Activated T-helper 2 cell treated with anti-CD3 and anti-CD28 coated beads, Interferon-gamma antibody, Interleukin-2, Interleukin-4, amounts not matched to agents 10 μg/mL and 5 μg/mL and 100 μg/mL, durations not matched to agents 14 hours and 24 hours and 36 hours (primary cell): ENCODE measurements at places on chromosomes 7 and 10.
A peak's percentile ranks its signal among the peaks of the same experiment; 100 is the strongest.

GRCh38 chr7:131383417-131384285 lies 56.0 kb downstream of the MKLN1 start:
- no peak for DNase-seq

DNA sequence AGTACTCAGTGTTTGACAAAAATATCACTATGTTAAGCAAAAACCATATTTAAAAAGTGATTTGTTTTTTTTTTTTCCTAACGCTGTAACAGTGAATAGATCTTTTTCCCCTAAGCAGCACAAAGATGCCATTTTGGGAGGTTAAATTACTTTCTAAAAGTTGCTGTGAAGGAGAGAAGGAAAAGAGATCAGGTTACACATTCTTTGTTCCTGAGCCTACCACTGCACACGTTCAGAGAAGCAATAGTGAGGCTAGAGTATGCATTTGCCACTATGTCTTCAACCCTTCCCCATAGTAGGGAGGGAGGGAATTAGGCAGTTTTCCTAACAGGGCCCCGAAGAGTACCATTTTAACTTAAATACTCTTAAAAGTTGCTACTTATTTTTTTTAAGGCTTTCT lies 38.9 kb downstream of the BMPR1A start:
- no peak for DNase-seq

- DNase-seq: peak; percentile 7
Measured at GRCh38 chr10:6035101-6035834, 26.9 kb downstream of the IL2RA start.

DNA sequence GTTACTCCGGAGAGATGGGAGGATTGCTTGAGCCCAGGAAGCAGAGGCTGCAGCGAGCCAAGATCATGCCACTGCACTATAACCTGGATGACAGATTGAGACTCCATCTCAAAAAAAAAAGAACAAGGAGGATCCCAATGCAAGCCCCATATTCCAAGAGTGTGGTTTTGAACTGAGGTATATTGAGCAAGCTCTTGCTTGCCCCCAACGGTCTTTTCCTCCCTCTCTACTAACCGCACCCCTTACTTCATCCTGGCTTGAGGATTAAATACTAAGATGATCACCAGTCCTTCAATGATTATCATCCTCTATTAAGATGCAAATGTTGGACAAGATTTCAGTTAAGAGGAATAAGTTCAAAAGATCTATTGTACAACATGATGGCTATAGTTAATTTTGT lies 12.5 kb upstream of the SRGN start:
- no peak for DNase-seq

GRCh38 chr10:112247791-112248190 lies 35.4 kb upstream of the TECTB start:
- no peak for DNase-seq

DNA sequence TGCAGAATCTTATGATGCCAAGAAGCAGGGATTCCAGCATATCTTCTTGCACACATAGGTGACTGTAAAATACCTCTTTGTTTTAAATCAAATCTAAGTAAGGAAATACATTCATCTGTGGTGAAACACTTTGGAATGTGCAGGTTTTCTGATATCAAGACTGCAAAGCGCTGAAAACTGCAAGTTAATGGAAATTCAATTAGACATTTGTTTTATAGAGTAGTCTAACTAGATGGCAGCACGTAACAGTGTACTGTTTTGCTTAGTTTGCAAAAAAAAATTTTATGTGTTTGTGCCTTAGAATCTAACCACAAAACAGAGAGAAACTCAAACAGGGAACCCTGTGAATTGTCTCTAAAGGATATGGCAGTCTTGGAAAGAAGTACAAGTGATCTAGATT lies 259.2 kb downstream of the HDAC9 start:
- no peak for DNase-seq

GRCh38 chr10:11249152-11249807 lies 231.6 kb downstream of the CELF2 start:
- no peak for DNase-seq

DNA sequence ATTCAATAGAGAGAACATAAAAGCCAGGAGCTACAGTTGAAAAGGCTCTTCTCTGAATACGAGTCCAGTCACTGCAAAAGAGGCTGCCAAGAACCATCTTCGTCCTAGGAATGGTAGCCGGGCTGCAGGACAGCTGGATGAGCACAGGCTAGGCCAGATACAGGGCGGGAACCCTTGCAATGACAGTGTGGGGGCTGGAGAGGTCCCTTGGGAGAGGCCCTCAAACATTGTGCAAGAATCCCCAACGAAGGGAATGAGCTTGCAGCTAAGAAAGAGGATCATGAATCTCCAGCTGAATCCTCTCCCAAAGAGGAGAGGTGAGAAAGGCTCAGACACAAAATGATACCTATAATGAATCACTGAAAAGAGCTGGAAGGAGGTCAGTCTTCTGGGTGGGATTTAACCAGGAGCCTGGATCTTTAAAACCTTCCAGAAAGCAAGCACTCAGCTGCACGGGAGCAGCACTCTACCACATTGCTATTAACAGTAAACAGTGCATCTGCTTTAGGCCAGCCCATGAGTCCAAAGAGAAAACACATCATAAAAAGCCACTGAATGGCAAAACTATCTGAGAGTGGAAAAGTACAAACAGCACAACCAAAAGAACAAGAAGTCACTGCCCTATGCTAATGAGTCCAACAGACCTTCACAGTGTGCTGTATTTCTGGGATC lies 287.9 kb downstream of the TNS3 start:
- no peak for DNase-seq
